Prostate gland (tissue), 2 donors: ENCODE measurements at places on chromosomes 12 and 14.

GRCh38 chr12:29552994-29553748, 55.7 kb upstream of the OVCH1 start:
- DNase-seq, result no peak

GRCh38 chr12:69440016-69440415, 30.2 kb upstream of the FRS2 start:
- DNase-seq, result peak; percentile 8

- peak; percentile 73 for DNase-seq
Observed at GRCh38 chr12:14777271-14777670, 26.0 kb downstream of the WBP11 start.

DNA sequence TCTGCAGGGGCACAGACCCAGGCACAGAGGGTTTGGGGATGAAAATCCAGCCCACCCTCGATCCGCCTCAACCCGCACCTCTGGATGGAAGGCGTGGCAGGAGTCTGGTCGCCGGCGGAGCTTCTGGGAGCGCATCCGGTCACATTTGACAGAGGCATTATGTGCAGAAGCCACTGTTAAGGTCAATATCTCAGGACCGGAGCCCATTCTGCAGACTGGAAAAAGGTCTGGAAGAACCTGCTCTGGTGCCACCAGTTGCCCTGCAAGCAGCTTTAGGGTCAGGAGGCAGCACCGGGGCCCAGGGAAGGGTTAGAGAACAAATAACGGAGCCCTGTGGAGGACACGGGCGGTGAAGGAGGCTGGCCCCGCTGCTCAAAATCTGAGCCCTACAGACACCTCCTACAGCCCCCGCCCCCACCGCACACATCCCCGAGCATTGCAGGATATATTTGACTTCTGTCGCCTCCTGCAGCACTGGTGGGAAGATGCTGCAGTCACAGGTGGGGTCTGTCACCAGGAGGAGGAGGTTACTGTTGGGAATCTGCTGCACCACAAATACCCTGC, 25.1 kb upstream of the LRTM2 start:
- no peak for DNase-seq

DNA sequence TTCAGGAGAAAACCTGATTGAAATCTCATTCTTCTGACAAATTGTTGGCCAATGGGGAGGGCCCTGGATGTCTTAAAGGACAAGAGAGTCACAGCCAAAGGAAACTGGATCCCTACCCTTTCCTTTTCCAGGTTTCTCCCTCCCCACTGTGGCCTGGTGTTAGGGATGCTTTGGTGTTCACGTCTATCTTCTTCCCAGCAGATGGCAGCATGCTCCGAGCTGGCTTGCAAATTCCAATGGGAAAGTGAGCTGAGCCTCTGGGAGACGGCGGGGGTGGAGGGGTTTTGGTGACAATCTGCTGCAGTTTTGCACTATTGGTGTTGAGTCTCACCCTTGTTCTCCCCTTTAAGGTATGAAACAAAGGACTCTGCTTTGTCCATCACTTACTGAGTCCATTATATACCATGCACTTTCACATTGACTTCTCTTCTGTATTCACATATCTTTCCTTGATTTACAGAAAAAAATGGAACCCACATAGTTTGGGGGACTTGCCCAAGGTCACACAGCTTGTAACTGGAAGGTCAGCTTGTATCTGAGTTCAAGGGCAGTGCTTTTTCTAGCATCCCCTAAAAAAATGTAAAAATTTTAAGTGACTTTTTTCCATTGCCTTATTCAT, 39.3 kb downstream of the CCDC177 start:
- DNase-seq, result peak; percentile 21

DNA sequence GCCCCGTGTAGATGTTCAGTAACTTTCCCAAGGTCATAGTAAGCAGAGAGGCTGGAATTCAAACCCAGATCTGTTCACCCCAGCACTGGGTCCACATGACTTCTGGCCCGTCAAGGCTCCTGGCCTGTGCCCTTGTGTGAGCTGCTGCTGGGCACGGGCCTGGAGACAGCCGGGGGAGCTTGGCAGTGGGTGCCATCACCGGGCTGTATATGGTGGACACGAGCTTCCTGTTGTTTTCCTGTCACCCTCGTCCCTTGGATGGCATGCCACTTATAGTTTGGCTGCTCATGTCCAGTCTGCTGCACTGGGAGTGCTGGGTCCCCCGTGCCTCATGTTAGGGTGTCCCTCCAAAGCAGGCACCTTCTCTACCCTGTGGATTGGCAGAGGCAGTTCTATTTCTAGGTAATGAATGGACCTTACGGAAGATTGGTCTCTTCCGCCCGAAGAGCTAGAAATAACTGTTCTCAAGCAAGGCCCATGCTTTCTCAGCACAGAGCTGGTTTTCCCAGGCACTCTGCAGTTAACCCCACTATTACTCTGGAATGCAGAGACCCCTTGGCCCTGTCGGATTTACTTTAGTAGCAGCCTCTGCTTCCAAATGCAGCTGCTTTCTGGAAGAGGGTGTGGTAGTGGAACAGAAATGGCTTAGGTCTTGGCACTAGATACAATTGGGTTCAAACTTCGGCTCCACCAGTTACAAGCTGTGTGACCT, 44.3 kb downstream of the ELK3 start:
- no peak for DNase-seq

GRCh38 chr12:110636516-110636915, 22.6 kb downstream of the TCTN1 start:
- DNase-seq, result no peak
